ENCODE measurements at places on chromosomes 16 and 17.

GRCh38 chr17:69870091-69870530, 204.9 kb upstream of the KCNJ16 start:
- no peak for DNase-seq

DNA sequence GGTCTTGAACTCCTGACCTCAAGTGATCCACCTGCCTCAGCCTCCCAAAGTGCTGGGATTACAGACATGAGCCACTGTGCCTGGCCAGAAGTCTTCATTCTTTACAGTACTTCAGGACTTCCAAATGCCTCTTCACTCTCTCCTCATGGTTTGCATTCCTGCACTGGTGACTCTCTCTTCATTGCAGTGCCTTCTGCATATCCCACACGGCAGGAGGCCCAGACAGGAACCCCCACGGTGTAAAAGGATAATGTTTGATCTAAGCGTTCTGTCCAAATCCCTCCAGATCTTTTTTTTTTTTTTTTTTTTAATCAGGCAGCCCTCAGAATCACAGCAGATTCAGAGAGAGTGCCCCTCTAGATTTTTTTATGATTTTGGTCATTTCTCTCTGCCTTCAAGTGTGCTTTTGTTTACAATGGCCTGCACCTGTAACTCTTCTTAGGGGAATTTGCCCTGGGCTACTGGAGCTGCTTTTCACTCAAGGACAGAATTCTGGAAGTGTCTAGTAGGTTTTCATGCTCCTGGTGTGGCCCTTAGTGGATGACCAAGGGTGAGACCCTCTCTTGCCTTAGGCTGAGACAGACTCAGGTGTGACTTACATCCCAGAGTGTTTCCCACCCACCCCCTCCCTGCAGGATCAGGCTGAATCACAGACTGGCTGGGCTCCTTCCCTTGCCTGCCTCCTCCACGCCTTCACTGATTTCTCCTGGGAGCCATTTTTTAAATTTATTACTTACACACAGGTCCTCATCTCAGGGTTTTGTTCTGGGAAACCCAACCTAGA, 19.8 kb upstream of the NF1 start:
- no peak for DNase-seq

DNA sequence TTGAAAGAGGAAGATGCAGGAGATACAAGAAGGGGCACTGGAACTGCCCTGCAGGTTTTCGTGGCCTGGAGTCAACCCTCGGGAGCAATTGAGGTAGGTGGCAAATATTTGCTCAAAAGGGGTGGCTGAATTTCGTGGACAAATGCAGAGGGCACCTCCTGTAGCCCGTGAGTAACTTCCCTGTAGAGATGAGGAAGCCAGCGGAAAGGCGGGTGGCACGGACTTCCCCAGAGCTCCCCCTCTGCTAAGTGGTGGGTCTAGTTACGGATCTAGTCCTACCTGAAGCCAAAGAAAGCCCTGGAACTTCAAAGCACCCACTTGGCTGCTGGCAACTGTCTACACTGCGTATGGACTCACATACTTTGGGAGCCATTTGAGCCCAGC, 1.0 kb upstream of the ATP2C2 start:
- DNase-seq: no peak

DNA sequence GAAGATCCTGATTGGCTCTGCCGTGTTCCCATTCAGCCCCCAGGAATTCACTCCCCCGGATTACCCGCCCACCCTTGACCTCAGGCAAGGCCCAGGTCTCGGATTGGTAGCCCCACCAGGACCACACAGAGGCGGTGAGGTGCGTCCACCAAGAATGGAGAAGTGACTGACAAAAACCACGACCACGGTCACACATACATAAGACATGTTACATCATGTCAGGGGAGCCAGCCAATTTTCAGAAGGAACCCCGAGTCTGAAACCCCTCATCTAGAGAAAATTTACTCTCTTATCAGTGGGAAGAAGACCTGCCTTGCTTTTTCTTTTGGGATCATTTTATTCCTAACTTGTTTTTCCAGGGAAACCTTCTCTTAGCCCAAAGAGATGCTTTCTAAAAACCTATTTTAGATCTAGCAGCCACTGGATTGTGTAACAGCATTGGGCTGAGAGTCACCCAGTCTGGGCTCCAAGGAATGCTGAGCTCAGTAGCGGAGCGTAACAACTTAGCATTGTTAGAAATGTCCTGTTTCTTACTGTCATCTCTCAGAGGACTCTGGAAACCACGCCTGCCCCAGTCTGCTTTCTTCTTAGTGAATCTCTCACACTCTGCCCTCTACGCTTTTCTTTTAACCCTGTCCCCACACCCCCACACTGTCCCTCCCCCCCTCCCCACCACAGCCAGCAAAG, 164.1 kb downstream of the CMIP start:
- DNase-seq: no peak

DNA sequence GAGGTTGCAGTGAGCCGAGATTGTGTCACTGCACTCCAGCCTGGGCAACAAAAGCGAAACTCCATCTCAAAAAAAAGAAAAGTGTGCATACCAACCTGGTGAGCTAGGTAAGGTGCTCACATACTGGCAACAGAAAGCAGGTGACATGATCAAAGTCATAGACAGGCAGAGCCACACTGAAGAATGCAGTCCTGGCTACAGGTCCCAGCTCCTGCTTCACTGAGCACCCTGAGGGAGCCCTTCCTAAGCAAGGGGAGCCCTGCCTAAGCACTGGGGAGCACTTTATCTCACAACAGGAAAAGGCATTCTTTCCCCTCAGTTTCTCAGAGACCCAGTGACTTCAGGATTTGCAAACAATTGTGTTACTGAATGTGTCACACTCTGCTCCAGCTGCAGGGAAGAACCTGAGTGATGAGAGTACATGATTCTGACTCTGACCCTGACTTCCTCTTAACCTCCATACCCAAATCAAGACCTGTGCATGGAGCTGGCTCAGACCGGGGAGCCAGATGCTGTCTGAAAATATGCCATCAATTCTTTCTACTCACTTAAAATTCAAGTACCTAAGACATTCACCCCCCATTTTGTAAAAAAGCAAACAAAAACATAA, 40.5 kb downstream of the ANKRD11 start:
- no peak for DNase-seq

GRCh38 chr16:88881675-88882357, 15.4 kb upstream of the PABPN1L start:
- no peak for DNase-seq

DNA sequence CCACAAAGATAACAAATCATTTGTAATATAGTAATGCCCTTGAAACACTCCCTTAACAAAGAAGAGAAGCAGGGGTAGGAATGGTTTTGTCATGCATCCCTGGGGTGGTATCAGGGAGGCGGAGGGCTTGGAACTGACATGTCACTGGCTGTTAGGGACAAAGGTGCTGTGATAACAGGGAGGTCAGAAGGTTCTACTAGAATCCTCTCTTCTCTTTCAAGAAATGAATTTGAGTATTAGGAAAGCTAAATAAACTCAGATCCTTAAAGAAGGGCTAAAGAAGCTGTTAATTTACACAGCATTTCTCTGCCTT, 65.4 kb upstream of the ADAMTS18 start:
- DNase-seq: no peak

DNA sequence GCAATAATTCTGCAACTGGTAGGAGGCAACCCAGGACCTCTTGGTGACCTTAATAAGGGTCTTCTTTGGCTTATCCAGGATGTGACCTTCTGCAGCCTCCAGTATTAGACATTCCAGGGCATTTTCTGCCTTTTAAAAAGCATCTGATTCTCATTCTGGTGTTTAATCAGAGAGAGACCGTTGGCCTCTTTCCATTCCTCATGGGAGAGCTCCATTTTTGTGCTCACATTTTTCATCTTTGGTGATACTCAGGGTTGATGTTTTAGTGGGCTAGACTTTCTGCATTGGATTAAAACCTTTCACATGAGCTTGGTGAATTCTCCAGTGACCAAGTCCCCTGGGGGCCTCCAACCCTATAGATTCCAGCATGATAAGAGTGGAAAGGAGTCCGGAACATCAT, 150.2 kb upstream of the CACNG5 start:
- DNase-seq: no peak

- DNase-seq: no peak
Observed at GRCh38 chr17:2030779-2031163, 818 bp downstream of the DPH1 start.

DNA sequence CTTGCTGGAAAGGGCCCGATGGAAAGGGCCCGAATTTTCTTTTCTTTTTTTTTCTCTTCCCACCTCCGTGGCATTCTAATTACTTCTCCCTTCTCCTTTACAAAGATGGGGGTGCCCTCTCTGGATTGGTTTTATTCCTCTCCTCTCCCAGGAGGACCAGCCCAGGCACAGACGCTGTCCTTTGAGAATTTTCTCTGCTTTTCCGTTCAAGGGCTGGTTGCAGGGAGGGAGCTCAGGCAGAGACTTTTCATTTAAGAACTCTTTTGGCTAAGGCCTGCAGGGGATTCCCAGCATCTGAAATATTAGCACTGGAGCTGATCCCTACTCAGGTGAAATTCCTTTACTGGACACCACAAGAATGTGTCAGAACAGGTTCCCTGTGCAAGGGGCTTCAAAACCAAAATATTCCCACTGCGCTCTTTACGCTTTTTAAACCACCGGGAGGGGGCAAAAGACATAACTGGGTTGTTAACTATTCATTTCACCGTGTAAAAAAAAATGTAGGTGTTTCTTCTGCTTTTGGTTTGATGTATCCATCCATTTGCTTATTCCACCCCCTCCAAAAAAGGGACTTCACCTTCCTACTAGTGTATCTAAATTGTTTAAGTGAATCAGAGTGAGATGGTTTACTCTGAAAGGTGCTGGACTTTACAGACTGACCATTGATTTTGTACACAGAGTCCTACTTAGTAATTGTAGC, 1.4 kb downstream of the NFAT5 start:
- DNase-seq: no peak

- DNase-seq: no peak
Observed at GRCh38 chr17:68821860-68822696, 133.1 kb downstream of the ABCA8 start.

DNA sequence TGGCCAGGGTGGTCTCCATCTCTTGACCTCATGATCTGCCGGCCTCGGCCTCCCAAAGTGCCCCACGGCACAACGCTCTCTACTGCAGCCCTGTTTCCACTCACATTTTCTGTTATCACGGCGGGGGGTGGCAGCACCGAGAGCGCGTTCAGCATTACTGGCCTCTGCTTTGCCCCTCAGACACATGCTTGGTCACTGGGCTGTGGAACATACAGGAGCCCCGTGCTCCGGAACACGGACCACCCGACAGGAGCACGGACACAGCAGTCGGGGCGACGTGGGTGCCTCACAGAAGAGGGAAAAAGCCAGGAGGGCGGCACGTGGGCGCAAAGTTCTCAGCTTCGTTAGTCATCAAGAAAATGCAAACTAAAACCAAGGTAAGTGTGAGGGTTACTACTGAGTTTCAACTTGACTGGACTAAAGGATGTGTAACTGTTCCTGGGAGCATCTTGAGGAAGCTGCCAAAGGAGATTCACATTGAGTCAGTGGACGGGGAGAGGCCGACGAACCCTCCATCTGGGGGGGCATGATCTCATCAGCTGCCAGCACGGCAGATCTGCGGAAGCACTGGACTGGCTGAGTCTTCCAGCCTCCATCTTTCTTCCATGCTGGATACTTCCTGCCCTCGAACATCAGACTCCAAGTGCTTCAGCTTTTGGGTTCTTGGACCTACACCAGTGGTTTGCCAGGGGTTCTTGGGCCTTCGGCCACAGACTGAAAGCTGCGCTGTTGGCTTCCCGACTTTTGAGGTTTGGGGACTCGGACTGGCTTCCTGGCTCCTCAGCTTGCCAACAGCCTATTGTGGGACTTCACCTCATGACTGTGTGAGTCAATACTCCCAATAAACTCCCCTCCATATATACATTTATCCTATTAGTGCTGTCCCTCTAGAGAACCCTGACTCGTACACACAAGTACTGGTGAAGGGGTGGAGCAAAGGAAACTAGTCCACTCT, 106.8 kb downstream of the ZNF778 start:
- no peak for DNase-seq

GRCh38 chr17:56985371-56986162, 7.6 kb downstream of the SCPEP1 start:
- no peak for DNase-seq

DNA sequence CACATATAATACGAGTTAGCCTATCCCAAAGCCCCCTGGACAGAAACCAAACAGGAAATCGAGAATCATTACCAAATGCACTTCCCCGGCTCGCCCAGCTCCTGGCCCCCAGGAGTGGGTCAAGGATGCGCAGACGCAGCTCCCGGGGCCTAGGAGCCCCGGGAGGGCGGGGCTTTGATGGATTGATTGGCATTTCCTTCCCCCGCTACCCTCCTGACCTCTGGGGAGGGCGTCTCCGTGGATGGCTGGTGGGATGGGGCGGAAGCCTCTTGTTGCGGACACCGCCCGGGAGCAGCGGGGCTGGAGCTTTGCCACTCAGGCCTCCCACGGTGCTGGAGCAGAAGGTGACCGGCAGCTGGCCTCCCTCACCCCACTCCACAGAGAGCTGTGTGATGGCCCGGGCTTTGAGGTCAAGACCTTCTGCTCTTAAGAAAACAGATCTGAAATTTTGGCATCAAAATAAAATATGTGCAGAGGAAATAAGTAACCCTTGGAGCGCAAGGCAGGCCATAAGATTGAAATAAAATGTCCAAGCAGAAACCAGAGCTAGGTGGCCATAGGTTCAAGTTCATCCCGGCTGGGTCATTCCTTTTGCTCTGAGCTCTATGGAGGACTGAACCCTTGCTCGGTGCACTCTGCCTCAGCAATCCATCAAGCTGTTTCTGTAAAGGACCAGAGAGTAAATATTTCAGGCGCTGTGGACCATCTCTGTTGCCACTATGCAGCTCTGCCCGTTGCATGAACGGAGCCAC, 262.3 kb downstream of the SOX9 start:
- peak; percentile 43 for DNase-seq

GRCh38 chr17:21677126-21677910, 15.0 kb upstream of the KCNJ18 start:
- DNase-seq: no peak

DNA sequence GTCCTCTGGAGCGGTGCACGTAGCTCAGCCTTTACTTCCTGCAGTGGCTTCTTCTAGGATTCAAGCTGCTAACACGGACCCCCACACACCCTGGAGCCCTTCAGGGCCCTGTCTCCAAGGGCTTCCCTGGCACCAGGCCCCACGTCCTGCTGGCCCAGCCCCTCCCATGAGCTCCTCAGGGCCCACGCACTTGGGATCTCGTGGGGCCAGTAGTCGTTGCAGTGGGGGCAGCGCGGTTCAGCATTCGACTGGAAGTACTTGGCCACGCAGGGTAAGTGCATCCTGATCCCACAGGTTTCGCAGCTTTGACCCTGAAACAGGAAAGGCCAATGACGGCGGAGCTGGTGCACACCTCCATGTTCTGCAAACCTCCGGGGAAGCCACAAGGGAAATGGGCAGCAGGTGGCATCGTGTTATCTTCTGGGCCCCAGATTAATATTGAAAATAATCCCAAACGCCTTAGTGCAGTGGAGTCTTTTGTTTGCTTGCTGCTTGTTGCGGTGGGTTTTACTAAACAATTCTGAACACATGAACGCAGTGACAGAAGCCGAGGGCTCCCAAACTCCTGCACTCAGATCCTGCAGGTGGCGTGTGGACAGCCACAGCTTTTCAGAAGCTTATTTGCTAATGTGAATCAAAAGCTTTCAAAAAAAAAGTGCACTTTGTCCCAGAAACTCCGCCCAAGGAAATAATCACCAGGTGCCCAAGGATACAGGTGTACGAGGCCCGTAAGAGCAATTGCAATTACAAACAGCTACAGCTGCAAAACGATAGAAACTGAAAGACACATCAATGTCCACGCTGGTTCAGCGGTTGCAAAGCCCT, 22.4 kb downstream of the KDM8 start:
- DNase-seq: no peak

- no peak for DNase-seq
Observed at GRCh38 chr16:50859628-50860360, 117.9 kb downstream of the CYLD start.
